CD8-positive, alpha-beta memory T cell (primary cell): ENCODE measurements at places on chromosomes 2 and 18.

DNA sequence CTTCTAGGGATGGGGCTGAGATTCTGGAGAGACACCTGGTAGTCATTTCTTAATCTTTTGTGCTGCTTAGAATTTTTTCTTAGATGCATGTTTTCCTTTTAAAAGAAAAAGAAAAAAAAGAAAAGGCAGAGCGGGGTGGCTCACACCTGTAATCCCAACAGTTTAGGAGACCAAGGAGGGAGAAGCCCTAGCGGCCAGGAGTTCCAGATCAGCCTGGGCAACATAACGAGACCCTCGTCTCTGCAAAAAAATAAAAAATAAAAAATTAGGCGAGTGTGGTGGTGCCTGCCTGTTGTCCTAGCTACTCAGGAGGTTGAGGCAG is 46.0 kb upstream of the ATP6V1B1 start:
- no peak for DNase-seq

DNA sequence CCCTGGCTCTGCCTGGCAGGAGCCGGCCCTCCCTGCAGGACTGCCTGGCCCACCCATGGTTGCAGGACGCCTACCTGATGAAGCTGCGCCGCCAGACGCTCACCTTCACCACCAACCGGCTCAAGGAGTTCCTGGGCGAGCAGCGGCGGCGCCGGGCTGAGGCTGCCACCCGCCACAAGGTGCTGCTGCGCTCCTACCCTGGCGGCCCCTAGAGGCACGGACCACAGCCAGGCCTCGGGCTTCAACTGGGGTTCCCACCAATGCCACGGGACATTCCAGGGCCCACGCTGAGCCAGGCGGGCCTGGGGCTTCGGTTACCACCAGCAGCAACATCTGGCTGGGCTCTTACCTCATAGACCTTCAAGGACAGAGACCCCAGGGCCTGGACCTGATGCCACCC is 6.1 kb upstream of the GMPPA start:
- no peak for DNase-seq

DNA sequence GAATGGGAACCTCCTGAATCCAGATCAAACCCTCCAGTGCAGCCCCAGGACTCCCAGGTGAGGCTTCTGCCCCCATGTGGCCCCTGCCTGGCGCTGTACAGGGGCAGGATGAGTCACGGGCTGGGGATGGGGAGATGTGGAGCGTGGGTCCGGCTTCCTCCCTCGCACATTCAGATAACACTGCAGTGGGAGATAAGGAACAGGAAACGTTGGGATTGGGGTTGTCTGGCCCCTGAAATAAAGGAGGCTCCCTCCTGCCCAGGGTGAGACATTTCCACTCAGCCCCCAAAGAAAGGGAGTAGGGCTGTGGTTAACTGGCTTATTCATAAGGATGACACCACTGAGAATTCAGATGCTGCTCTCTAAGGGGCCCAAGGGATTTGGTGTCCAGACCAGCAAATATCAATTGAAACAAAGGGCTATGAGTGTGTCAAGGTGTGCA is 30.7 kb downstream of the IGFBP5 start:
- DNase-seq = peak; percentile 9

DNA sequence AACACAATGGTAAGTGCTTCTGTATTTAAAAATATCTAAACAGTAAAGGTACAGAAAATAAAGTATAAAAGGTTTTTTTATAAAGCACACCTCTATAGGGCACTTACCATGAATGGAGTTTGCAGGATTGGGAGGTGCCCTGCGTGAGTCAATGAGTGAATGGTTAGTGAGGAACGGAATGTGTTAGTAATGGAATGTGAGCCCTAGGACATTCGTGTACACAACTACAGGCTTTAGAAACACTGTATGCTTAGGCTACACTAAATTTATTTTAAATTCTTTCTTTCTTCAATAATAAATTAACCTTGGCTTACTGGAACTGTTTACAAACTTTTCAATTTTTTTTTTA is 337.9 kb upstream of the SLC39A10 start:
- DNase-seq = no peak

DNA sequence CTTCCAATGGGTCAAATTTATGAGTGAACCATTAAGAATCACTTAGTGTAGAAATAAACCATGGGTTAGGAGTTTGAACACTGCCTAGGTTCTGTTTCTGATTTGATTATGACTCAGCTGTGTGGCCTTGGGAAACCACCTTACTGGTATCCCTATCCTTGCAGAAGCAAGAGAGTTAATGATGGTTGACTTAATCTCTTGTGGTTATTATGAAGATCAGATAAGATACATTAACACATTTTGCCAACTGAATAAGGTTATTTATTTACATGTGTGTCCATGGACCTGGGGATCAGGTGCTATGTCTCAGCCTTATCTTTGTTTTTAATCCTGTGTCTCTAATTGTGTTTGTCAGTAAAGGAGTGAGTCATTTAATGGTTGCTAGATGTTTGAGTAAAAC is 5.4 kb upstream of the KCNJ13 start:
- DNase-seq = no peak

- DNase-seq = no peak
Observed at GRCh38 chr2:181140414-181140813, 160.0 kb downstream of the UBE2E3 start.

- DNase-seq = no peak
Observed at GRCh38 chr2:28300485-28301341, 91.9 kb upstream of the FOSL2 start.

GRCh38 chr2:11914455-11914854 is 168.0 kb downstream of the LPIN1 start:
- DNase-seq = no peak

GRCh38 chr18:22210311-22210754 is 40.9 kb downstream of the GATA6 start:
- no peak for DNase-seq

DNA sequence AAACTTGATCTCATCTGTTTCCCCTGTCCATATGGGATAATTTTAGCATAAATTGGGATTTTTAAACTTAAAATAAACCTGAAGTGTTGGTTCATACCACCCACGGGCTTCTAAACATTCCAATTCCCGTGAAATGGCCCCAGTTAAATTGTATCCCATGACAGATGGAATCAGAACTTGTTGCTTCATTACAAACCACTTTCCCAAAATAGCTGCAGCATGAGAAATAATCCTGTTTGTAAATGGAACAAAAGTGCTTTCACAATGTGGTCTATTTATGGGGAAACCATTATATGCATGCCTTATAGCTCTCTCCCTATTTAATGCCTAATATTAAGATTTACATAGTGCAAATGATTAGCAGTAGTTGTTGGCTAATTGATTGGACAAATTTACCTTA is 15.9 kb downstream of the SCG2 start:
- no peak for DNase-seq

GRCh38 chr18:70370762-70371733 is 82.2 kb downstream of the SOCS6 start:
- DNase-seq = no peak

DNA sequence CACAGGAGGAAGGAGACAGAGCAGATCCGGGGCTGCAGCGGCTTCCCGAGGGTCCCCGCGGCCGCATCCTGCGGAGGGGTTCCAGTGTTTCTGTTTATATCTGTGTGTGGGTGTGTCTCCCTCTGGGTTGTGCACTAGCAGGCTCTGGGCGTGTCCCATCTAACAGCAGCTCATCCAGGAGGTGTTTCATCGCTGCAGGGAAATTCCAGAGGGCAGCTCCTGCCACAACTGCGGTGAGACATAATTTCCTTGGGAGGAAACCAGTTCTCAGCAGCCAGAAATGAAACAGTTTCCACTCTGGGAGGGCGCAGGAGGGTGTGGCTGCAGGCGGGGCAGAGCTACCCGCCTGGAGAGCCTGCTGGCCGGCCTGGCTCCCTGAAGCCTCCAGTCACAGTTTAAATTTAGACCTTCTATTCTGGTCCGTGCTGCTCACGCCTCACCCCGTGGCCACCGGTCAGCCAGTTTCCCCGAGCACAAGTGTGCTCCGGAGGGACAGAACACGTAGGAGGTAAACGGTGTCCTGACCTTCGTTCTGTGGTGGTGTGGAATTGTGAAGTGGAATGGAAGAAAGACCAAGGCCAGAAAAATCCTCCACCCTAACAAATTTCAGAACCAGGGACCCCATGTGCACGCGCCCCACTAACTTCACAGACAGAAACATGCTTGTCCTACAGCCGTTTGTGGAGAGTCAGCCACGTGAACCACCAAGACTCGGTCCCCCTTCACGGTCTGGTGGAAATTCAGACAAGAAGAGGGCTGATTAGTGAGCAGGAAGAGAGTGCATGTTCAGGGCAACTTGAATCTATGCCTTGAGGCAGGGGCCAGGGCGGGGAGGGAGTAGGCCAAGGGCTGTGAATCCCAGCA is 50.2 kb downstream of the TEX44 start:
- no peak for DNase-seq
